ENCODE measurements at places on chromosomes 16 and 17.

- peak; percentile 68 for DNase-seq
Measured at GRCh38 chr16:85821390-85822135, 22.1 kb downstream of the COX4I1 start.

GRCh38 chr16:50833929-50834328 lies 92.0 kb downstream of the CYLD start:
- no peak for DNase-seq

GRCh38 chr17:39173526-39174274 lies 7.7 kb upstream of the ARL5C start:
- DNase-seq: no peak

DNA sequence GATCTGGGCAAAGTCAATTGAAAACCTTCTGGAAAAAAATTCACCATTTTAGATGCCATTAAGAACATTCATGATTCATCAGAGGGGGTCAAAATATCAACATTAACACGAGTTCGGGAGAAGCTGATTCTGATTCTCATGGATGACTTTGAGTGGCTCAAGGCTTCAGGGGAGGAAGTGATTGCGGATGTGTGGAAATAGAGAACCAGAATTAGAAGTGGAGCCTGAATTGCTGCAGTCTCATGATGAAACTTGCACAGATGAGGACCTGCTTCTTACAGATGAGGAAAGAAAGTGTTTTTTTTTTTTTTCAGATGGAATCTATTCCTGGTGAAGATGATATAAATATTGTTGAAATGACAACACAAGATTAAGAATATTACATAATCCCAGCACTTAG lies 12.9 kb downstream of the ITGAX start:
- no peak for DNase-seq

DNA sequence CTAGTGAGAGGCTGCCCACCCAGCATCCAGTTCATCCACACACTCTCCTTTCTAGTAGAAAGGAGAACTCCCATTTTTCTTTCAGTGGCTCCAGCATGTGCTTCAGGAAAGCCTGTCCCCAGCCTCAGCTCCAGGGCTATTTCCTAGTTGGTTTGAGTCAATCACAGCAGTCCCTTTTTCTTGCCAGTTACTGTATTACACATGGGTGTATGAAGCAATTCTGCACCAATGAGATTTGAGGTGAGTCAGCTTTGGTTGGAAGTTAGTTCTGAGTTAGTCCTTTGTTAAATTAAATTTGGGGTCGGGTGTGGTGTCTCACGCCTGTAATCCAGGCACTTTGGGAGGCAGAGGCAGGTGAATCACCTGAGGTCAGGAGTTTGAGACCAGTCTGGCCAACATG lies 24.8 kb downstream of the RAD51D start:
- DNase-seq: no peak

DNA sequence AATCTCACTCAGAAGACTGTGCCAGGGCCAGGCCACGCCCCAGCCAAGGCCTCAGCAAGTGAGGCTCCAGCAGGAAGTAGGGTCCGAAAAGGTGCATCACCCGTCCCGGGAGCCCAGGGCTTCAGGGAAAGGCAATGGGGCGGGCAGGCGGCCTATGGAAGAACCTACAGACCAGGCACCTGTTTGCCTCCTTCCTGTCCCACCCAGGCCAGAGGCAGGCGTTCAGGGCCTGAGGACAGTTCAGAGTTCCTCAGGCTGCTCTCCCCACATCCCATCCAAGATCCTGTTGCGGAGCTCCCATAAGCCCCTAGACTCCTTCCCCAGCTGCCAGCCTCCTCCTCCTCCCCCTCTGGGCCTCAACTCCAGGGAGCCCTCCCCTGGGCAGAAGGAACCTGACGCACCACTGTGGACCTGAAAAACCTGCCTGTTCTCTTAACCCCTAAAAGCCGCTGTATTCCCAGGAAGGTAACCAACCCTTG lies 2.3 kb downstream of the CLUH start:
- DNase-seq: no peak

DNA sequence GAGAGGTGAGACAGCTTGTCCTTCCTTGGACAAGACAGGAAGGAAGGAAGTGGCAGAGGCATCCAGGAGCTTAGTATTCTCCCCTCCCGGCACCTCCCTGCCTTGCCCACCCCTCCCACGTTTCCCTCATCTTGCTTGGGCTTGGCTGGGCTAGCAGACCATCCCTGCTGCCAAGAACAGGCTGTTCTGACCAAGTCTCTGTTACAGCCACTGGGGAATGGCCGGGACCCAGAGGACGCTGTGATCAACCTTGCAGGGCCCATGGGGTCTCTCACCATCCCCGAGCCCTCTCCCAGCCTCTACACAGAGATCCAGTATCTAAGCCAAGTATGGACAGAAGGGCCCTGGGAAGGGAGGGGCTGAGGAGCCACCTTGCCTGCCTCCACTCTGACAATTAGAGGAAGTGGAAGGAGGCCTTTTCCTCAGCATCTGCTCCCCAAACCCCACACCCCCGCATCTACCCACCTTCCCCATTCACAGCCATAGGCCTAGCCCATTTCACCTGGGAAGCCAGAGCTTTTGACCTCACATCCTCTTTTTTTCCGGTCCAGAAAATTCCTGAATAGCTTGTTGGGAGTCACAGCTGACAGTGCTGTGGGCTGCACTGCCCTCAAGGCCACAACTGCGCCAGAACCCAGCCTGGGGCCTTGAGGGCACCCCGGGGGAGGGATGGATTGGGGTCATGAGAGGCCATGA lies 14.1 kb downstream of the CD300LG start:
- no peak for DNase-seq

- DNase-seq: no peak
Measured at GRCh38 chr17:43984521-43984920, 19.9 kb upstream of the NAGS start.

- DNase-seq: no peak
Measured at GRCh38 chr17:165939-166338, 15.5 kb downstream of the DOC2B start.

- no peak for DNase-seq
Measured at GRCh38 chr17:75743625-75744206, 21.3 kb downstream of the GALK1 start.

DNA sequence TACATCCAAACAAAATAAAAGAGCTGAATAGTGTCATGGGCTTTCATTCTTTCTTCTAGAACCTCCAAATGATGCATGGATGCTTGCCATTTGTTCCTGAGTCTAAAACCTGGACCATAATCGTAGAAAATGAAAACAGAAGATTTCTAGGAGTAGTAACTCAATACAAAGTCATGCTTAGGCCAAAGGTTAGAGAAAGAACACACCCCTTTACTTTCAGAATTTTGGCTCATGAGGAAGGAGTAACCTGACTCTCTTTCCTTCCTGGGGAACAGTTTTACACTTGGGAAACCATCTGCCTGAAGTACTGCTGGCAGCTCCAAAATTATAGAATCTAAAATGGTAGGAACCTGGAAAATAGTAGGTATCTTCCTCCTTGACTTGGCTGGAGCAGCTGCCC lies 137.2 kb downstream of the SNX11 start:
- peak; percentile 68 for DNase-seq

DNA sequence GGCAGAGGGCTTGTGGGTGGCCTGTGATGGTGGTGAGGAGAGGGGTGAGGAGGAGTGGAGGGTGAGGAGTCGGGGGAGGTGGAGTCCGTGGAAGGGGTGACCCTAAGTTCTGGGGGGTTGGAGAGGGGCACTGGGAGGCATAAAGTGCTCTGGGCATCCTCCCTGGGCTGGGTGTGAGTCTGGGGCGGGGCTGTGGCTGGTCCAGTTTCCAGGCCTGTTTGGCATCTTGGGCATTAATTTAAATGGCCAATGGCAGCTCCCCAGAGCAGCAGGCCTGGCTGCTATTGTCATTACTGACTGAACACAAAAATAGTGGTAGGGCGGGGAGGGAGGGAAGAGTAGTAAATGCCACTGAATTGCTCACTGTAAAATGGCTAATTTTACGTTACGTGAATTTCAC lies 7.7 kb upstream of the ARHGAP23 start:
- no peak for DNase-seq

DNA sequence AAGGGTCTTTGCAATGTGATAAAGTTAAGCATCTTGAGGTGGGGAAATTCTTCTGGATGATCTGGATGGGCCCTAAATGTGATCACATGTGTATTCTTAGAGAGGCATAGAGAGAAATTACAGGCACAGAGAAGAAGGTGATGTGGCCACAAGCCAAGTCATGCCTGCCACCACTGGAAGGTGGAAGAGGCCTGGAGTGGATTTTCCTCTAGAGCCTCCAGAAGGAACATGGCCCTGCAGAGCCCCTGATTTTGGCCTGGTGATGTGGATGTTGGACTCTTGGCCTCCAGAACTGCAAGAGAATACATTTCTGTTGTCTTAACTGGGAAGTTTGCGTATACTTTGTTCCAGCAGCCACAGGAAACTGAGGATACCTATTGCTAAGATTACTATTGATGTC lies 156.9 kb upstream of the CACNG5 start:
- no peak for DNase-seq

GRCh38 chr16:50841081-50841886 lies 99.4 kb downstream of the CYLD start:
- DNase-seq: peak; percentile 6

- DNase-seq: no peak
Measured at GRCh38 chr17:45035848-45036247, 15.6 kb downstream of the DCAKD start.

- DNase-seq: no peak
Measured at GRCh38 chr16:30011714-30012504, 1.1 kb upstream of the DOC2A start.

- DNase-seq: no peak
Measured at GRCh38 chr17:75612906-75613626, 20.2 kb upstream of the SMIM5 start.

GRCh38 chr16:66480265-66481080 lies 53.4 kb downstream of the BEAN1 start:
- DNase-seq: no peak

GRCh38 chr17:51869387-51869786 lies 289.1 kb downstream of the CA10 start:
- DNase-seq: no peak

GRCh38 chr16:4103745-4104144 lies 12.5 kb downstream of the ADCY9 start:
- no peak for DNase-seq

DNA sequence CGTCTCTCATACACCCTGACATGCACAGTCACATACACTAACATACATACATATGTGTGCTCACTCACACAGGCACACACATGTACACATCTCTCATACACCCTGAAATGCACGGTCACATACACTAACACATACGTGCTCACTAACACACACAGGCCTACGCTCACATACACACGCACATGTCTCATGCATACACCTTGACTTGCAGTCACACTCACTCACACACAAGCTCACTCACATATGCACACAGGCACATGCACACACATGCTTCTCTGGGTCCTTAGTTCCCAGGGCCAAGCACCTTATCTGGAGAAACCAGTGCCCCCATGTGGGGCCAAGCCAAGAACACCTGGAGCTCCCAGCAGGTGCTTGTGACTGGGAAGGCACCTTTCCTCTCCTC lies 240.3 kb downstream of the RBFOX3 start:
- no peak for DNase-seq

- DNase-seq: no peak
Measured at GRCh38 chr16:65574326-65574966, 452.6 kb upstream of the CDH11 start.

DNA sequence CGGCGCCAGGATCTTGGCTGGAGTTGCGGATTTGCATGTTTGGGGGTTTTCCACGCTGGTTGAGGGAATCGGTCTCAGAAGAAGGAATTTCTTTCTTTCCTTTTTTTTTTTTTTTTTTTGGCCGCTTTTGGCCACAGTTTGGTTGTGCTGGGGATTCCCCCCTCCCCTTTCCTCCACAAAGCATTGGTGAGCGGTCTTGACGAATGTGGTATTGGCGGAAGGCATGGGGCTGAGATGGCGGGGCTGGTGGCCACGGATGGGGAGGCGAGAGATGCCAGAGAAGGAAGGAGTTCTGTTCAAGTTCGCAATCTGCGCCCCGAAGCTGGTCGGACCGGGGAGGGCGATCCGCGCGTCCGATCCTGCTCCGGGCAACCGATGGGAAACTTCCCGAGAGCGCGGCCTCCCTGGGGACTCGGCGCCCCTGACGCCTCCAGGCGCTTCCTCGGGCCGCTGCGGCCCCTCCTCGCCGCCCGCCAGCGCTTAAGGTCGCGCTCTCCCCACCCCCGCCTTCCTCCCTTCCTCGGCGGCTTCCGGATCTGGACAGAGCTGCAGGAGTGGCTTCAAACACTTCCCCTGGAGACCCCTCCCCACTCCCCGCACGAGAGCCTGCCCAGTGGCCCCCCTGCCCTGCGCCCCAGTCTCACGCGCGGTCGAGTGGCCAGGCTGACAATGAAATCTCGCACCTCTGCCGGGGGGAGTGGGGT lies 43.2 kb downstream of the RAI1 start:
- peak; percentile 67 for DNase-seq

DNA sequence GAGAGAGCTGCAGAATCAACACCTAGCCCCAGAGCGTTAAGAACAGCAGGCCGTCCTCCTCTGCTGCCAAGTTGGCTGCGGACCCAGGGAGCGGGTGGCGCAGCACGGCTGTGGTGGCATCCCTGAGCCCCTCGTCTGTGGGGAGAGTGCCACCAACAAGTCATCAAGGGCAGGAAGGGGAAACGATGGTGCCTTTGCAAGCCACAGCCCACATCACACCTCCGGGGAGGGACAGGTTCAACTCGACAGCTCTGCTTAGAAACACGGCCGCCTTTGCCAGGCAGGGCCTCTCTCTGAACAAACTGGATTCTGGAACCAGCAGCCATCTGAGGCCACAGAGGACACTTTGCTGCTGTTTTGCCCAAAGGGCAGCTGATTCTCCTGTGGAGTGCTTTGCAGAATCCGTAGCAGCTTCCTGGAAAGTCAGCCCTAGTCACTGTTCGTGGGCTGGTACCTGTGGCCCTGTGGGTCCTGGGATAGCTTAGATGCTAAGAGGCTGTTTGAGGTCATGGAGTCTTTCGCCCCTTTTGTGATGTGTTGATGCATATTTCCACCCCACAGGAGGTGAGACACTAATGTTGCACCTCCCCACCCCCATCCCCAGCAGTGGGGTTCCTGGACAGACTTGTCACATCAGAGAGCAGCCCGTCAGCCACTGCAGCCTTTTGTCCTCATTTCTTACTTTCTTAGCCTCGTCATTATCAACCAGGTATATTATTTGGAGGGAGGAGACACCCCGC lies 270.6 kb downstream of the CPPED1 start:
- no peak for DNase-seq

GRCh38 chr16:89114159-89114981 lies 20.7 kb downstream of the ACSF3 start:
- no peak for DNase-seq

- DNase-seq: peak; percentile 15
Measured at GRCh38 chr16:73426433-73427160, 378.7 kb upstream of the ZFHX3 start.

GRCh38 chr16:53600126-53600525 lies 97.1 kb upstream of the AKTIP start:
- no peak for DNase-seq

GRCh38 chr16:6189216-6189615 lies 1091.6 kb upstream of the EEF2KMT start:
- DNase-seq: no peak

DNA sequence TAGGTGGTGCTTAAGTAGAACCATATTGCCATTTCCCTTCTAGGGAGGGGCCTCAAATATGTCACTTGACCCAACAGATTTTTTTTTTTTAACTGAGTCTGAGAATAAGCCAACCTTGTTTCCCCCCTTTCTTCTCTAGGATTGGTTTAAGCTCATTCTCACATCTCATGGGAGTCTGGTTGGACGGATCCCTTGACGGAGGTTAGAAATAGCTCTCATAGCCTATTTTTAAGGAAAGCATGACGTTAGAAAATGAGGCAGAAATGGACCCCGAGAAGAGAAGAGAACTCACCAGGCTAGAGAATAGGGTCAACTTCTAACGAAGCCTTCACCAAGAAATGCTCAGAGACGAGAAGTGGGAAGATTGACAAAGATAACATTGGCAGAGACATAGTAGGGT lies 95.1 kb upstream of the ZFHX3 start:
- DNase-seq: no peak

GRCh38 chr17:4327606-4328005 lies 38.9 kb downstream of the UBE2G1 start:
- no peak for DNase-seq

Measured in NCI-H69 (cell line).